ENCODE measurements at places on chromosomes 4 and X. TPM values are rescaled to one million over a fixed set of nuclear protein-coding genes. Genes with fewer than 3 reads are reported as not detected.
A peak's percentile ranks its signal among the peaks of the same experiment; 100 is the strongest.

Gene CORIN
- total RNA-seq, result 84.6 TPM

DNA sequence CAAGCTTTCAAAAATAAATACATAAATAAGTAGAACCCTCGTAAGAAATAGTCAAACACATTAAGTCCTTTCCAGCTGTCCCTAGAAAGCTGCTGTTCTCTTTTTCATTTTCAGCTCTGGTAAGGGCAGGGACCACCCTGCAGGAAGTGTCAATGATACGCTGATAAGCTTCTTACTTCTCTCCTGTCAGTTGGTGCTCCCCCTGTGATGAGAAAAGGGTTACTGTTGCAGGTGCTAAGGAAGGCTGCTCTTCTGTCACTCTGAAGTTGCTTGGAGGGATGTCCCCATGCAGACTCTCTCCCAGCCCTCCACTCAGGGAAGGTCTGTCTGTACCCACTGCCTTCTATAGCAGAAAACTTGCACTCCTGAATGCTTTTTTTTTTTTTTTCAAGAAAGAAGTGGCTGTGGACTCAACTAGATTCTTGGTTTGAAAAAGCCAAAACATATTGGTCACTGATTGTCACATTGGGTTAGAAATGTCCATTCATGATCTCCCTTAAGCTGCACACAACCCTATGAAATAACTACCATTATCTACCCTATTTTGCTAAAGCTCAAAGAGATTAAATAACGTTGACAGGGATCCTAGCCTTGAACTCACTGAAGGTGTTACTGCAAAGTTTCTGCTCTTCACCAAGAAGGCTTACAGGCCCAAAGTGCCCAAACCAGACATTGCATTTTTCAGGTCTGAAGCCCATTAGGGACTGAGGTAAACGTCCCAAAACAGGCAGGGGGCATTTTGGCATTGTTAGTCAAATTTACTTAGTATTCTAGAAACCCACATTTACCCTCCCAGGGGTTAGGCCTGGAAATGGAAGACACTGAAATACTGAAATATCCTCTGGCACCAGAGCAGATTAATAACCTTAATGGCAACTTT, 1.2 kb downstream of the CXCL3 start:
- peak overlapping the region; percentile 74 for H3K4me3 ChIP-seq
- no peaks in the 10 kb centered on the region for H3K36me3 ChIP-seq
- H3K27ac ChIP-seq, result no peak overlapping the region
- H3K4me1 ChIP-seq, result no peaks in the 10 kb centered on the region

DNA sequence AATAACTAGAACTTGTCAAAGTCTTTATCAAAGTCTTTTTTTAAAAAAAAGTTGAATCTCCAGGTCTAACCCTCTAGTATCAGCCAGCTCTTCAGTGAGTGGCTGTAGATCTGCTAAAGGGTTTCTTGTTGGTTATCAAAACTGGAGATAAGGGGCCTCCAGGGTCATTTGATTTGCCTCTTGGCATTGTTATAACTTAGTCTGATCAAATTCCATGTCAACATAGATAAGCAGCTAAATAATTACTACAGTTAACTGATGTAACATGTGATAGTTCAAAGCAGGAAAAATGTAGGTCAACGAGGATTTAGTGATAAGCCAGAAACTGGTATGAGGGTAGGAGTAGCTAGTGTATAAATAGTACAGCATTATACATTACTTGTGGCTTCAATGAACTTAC, 465.1 kb downstream of the PDHA2 start:
- no peak overlapping the region for H3K27ac ChIP-seq
- H3K4me1 ChIP-seq, result no peaks in the 10 kb centered on the region
- H3K27me3 ChIP-seq, result no peaks in the 10 kb centered on the region
- DNase-seq, result no peak

GRCh38 chrX:50941638-50942037, 31.1 kb downstream of the BMP15 start:
- H3K4me1 ChIP-seq, result no peaks in the 10 kb centered on the region
- H3K27me3 ChIP-seq, result no peaks in the 10 kb centered on the region
- no peak for DNase-seq

Gene SPARCL1
- 216 TPM for total RNA-seq
